ENCODE measurements at places on chromosomes 12 and 14.
A peak's percentile ranks its signal among the peaks of the same experiment; 100 is the strongest.

- peak; percentile 77 for DNase-seq
Observed at GRCh38 chr12:121033625-121034349, 5.3 kb downstream of the OASL start.

- peak; percentile 33 for DNase-seq
Observed at GRCh38 chr14:21267431-21267845, 1.8 kb downstream of the HNRNPC start.

- no peak for DNase-seq
Observed at GRCh38 chr12:23093488-23093887, 468.5 kb downstream of the ETNK1 start.

GRCh38 chr12:124443931-124444712 lies 123.3 kb downstream of the NCOR2 start:
- DNase-seq: no peak

- DNase-seq: no peak
Observed at GRCh38 chr12:105539735-105540134, 209.2 kb downstream of the C12orf75 start.

- DNase-seq: no peak
Observed at GRCh38 chr14:34107441-34107840, 156.6 kb upstream of the EGLN3 start.

- DNase-seq: no peak
Observed at GRCh38 chr12:117521867-117522266, 160.4 kb upstream of the NOS1 start.

DNA sequence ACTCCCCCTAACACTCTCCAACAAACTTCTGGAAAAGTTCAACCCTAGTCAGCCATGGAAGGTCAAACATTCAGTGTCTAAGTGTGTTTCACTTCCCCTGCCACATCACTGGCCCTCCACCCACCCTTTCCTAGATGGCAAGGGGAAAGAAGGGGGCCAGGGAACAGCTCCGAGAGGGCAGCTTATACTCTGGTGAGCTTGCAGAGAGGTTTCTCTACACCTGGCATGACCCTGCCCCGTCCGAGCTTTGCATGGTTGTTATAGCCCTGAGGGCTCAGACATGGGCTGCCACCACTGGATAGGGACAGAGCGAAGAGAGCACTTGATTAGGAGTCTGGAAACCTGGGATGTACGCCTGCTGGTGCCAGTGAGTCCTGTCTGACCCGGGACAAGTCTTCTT lies 4.0 kb downstream of the ACVRL1 start:
- no peak for DNase-seq

GRCh38 chr12:105281694-105282049 lies 45.7 kb upstream of the APPL2 start:
- DNase-seq: no peak

DNA sequence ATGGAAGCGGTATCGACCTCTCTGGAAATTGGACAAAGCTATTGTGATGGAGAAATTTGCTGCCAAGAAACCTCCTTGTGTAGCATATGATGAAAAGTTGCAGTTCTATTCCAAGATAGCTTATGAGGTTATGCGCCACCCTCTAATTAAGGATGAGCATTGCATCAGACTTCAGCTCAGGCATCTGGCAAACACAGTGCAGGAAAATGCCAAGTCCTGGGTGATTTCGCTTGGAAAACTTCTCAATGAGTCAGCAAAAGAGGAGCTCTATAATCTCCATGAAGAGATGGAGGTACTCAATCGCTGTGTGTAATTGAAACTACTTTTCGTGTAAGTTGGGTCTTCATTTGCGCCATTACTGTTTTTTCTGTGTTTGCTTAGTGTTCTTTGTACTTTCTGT lies 51.2 kb downstream of the DNAH10 start:
- DNase-seq: no peak

GRCh38 chr12:22979854-22980469 lies 355.0 kb downstream of the ETNK1 start:
- no peak for DNase-seq

GRCh38 chr14:102121567-102121966 lies 18.1 kb upstream of the WDR20 start:
- DNase-seq: no peak

GRCh38 chr12:117097159-117097558 lies 2.1 kb downstream of the TESC start:
- no peak for DNase-seq

GRCh38 chr14:85241022-85241855 lies 288.7 kb upstream of the FLRT2 start:
- no peak for DNase-seq

GRCh38 chr12:100403446-100403845 lies 46.6 kb downstream of the SLC17A8 start:
- DNase-seq: no peak

DNA sequence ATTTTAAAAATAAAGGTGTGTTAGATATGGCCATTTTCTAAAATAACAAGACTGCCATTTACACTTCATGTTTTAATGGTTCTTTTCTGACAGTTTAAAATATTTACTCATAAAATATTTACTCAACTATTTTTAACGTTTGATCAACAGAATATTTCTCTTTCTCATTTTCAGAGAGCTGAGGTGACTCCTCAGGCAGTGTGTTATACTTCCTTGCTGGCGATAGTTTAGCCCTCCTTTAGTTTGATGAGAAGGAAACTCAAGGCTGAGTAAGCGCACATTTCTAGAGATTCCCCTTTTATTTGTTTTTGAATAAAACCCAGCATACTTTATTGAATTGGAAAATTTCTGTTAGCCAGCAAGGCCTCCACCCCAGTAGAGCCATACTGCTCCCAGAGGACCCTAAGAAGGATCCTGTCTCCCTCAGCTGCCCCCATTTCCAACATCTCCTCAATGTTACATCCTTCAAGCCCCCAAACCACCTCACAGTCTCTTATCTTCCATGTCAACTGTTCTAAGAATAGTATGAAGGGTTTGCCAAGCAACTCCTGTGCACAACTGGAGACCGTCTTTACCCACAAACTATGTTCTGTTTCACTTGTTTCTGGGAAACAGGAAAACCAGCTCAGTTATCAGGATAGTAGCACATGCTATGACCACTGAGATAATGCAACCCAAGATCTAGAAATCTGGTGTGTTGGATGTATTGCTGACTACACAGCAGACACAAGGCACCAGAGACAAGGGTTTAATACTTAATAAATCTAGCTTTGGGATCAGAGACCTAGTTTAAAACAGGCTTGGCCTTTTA lies 129.5 kb downstream of the STXBP6 start:
- DNase-seq: no peak

- no peak for DNase-seq
Observed at GRCh38 chr14:68065322-68065721, 245.7 kb downstream of the RAD51B start.

- DNase-seq: no peak
Observed at GRCh38 chr14:54483846-54484245, 4.9 kb downstream of the GMFB start.

GRCh38 chr12:51009056-51009440 lies 17.1 kb downstream of the SLC11A2 start:
- DNase-seq: peak; percentile 55

- no peak for DNase-seq
Observed at GRCh38 chr12:63298386-63298930, 147.5 kb upstream of the AVPR1A start.

DNA sequence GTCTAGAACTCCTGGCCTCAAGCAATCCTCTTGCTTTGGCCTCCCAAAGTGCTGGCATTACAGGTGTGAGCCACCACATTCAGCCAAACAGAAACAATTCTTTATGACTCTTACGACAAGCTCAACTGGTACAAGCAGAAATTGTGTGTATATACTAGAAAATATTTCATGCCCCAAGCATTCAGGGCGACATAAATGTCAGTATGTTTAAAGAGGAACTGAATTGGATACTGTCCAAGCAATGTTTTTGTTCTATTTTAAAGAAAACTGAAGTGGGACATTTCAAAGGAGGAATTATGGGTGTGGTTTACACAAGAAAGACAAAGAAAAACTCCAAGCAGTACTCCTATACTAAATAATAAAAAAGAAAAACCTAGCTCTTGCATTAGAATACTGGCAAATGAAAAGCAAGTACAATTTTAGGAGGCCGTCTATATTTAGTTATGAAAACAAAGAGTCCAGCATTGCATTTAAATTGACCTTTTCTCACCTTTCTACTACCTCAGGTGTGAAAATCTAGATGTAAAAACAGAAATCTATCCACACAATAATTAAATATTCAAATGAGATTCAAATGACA lies 48.9 kb downstream of the PPP1R12A start:
- DNase-seq: no peak

- DNase-seq: no peak
Observed at GRCh38 chr12:93425736-93426411, 15.9 kb downstream of the UBE2N start.

GRCh38 chr14:70881549-70882177 lies 25.6 kb upstream of the PCNX1 start:
- DNase-seq: no peak

GRCh38 chr14:71414631-71415403 lies 507.6 kb downstream of the PCNX1 start:
- no peak for DNase-seq

GRCh38 chr14:81669308-81669707 lies 135.7 kb upstream of the SEL1L start:
- DNase-seq: no peak

DNA sequence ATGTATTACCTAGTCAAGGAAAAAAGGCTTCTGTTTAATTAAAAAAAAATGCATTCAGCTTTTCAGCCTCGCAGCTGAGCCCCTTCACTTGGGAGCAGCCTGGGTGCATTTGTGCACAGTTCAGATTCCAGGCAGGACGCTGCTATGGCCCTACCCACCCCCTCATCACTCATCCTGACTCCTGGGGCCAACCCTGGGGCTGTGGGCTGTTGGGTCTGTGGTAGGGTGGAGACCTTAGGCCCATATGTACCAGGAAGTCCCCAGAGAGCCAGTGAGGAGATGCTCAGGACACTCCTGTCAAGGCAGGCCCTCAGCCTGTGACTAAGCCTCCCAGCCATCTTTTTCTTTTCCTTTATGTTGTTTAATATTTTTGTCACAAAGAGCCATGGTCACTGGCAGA lies 9.3 kb upstream of the CDCA4 start:
- DNase-seq: no peak

GRCh38 chr12:2625289-2625612 lies 169.5 kb upstream of the FKBP4 start:
- DNase-seq: no peak

DNA sequence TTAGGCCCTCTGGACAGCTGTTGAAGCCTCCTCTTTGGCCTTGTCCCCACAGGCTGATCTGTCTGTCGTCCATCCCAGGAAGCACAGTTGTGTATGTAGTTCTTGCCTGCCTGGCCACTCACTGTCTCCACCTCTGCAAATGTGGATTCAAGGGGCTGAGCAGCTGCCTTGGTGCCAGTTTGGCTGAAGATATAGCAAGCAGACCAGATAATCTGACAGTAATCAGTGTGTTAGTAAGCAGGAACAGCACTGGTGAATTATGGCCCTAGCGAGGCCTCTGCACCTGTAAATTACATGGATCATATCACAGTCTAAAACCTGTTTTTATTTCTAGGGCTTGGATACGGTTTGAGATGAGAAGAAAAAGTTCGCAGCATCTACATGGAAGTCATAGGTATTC lies 282.5 kb upstream of the NOS1 start:
- no peak for DNase-seq

DNA sequence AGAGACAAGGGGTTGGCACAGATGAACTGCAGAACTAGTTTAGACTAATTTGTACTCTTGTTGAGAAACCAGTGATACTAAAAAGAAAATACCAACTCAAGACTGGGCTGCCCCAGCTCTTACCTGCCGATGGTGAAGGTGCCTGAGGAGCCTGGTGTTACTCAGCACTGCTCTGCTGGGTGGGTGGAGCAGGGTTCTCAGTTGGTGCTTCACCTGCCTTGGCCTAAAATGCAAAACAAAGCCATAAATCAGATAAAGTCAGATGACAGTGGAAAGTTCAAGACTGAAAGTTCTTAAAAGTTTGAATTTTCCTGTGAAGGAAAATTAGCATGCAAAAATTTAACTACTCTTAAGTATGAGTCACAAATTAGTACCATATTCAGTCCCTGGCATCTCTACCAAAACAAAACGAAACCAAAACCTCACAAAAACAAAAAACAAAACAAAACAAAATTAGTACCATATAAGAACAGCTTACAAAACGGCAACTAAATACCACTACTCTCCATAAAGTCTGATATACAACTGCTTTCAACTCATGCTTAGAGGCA lies 21.9 kb downstream of the YBX3 start:
- peak; percentile 18 for DNase-seq

DNA sequence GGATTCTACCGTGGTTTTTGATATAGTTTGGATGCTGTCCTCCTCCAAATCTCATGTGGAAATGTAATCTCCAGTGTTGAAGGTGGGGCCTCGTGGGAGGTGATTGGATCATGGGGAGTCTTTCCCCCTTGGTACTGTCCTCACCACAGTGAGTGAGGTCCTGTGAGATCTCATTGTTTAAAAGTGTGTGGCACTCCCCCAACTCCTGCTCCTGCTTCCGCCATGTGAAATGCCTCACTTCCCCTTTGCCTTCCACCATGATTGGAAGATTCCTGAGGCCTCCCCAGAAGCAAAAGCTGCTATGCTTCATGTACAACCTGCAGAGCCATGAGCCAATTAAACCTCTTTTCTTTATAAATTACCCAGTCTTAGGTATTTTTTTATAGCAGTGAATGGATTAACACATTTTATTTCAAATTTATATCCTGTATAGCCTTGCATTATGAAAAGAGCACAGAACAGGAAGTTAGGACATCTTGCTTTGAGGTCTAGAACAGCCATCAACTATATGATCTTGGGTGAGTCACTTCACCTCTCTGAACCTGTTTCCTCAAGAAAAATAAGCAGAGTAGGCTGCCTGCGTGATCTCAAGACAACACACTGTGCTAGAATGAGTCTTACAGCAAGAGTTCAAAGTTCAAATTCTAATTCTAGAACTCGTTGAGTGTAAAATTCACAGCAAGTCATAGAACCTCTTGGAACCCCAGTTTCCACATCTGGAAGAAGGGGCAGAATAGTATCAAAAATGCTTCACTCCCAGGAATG lies 160.9 kb upstream of the EEA1 start:
- DNase-seq: no peak

DNA sequence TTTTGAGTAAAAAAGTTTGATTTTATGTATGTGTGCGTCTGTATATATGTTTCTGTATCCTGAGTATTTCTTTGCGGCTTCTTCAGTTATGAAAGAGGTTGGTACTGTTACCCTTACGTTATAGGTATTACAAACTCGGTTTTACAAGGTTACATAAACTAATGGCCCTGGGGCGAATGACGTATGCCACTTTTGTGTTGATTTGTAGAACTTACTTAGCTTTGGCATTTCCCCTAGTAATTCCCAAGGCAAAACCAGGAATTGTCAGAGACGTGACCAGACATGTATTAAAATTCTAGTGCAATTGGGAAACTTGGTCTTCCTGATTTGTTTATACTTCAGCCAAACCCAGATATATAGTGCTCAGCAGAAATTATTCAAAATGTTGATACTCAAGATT lies 93.3 kb downstream of the DUSP16 start:
- DNase-seq: no peak

- DNase-seq: no peak
Observed at GRCh38 chr12:96189781-96190180, 4.4 kb upstream of the ELK3 start.

DNA sequence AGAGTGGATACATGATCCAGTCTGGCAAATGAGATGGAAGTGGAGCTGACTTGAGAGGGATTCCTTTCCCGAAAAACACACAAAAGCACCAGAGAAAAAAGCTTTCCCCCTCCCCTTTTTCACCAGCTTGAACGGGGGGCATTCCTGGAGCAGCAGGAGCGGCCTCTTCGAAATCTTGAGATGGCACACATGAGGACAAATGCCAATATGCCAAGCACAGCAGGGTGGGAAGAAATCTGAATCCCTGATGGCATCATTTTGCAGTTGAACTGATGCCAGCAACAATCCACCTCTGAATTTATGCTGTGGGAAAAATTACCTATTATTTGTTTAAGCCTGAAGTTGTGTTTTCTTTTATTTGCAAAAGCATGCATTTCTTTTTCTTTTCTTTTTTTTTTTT lies 29.7 kb upstream of the BICD1 start:
- DNase-seq: no peak
